Posterior vena cava (tissue), 2 donors: ENCODE measurements at places on chromosomes 6 and 20. TPM values are rescaled to one million over a fixed set of nuclear protein-coding genes. Genes with fewer than 3 reads are reported as not detected.

Gene NOX3
- total RNA-seq, result not detected

Gene GNAS-AS1
- not detected for total RNA-seq

Gene KATNA1
- 16.3 TPM for total RNA-seq

Gene RSPO3
- total RNA-seq, result 101 TPM

Gene HLA-E
- 327 TPM for total RNA-seq

Gene CST2
- 1.2 TPM for total RNA-seq

Gene ABRACL
- total RNA-seq, result 16.2 TPM

Gene C6orf163
- total RNA-seq, result 3.5 TPM

Gene CCN6
- total RNA-seq, result not detected

Gene CTSA
- 112 TPM for total RNA-seq

Gene PARD6B
- 1.4 TPM for total RNA-seq

Gene BPIFA1
- total RNA-seq, result not detected

Gene APCDD1L
- 1.5 TPM for total RNA-seq

GRCh38 chr6:41942067-41942851, 651 bp upstream of the CCND3 start:
- no peak for DNase-seq

DNA sequence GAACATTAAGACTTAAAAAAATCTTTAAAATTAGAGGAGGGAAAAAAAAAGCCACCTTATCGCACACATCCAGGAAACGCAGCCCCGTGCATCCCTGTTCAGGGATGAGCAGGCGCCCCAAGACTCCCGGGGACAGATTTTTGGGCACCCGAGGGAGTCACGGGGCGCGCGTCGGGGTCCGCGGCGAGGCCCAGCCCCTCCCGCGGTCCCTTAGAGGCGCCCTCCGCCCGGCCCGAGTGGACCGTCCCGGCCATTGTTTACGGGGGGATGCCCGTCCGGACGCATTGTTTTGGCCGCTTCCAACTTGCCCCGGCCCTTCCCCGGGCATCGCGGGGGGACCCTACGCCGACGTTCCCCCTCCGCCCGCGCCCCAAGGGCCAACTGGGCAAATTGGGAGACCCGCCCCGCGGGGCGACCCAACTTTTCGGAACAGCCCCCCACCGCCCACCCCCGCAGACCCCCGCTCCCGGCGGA, 610 bp downstream of the ZNF217 start:
- peak; percentile 83 for DNase-seq

- no peak for DNase-seq
Measured at GRCh38 chr6:15593798-15594197, 69.0 kb downstream of the DTNBP1 start.

DNA sequence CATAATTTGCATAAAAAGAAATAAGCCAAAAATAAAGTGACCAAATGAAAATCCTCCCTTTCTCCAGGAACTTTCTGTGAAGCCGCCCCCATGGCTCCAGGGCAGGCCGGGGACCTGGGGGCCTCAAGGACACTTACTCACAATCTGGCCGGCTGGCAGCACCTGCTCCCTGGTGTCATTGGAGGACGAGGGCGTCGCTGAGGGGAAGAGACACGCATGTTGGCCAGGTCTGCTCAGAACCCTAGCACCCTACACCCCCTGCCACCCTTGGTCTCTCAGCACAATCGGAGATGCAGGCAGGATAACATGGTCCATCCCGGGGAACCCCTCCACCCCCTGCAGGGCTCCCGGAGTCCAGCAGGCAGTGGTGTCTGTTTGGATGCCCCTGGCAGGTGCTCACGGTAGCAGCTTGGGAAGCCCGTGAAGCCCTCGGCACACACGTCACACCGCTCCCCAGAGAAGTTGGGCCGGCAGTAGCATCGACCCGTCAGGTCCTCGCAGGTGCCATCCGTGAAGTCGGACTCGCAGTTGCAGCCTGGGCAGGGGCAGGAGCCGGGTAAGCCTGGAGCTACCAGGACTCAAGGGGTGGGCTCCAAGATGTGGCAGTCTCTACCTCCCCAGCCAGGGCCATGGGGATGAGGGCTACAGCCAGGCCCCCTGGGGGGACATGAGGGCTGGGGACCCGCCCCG, 21.3 kb downstream of the LAMA5 start:
- no peak for DNase-seq

- no peak for DNase-seq
Measured at GRCh38 chr20:13681248-13682125, 42.8 kb upstream of the TASP1 start.

- DNase-seq, result no peak
Measured at GRCh38 chr20:48738399-48739304, 89.1 kb downstream of the PREX1 start.

GRCh38 chr20:36888880-36889516, 13.1 kb downstream of the TLDC2 start:
- DNase-seq, result no peak

- no peak for DNase-seq
Measured at GRCh38 chr6:155235087-155235486, 28.7 kb upstream of the CLDN20 start.

GRCh38 chr20:24235296-24236175, 233.9 kb upstream of the SYNDIG1 start:
- DNase-seq, result no peak

- DNase-seq, result no peak
Measured at GRCh38 chr6:135008072-135008940, 46.3 kb downstream of the HBS1L start.

DNA sequence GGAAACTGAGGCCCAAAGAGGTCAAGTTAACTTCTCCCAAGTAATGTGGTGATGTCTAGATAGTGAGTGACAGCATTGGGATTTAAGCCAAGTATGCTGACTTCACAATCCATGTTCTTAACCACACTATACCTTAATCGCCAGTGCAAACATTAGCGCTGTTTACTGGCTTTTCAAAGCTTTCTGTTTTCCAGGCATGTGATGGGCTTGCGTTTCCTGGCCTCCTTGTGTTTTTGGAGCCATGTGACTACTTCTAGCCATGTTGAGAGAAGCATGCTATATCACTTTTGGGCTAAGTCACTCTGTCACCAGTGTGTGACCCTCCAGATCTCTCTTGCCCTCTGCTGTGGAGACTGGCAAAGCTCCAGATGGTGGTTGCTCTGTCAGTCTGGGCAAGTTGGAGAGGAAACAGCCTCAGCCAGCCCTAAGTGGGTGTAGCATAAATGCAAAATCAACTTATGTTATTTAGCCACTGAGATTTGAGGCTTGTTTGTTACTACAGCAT, 76.9 kb downstream of the ANKRD6 start:
- DNase-seq, result no peak

- no peak for DNase-seq
Measured at GRCh38 chr6:134593887-134594286, 276.0 kb upstream of the SGK1 start.

DNA sequence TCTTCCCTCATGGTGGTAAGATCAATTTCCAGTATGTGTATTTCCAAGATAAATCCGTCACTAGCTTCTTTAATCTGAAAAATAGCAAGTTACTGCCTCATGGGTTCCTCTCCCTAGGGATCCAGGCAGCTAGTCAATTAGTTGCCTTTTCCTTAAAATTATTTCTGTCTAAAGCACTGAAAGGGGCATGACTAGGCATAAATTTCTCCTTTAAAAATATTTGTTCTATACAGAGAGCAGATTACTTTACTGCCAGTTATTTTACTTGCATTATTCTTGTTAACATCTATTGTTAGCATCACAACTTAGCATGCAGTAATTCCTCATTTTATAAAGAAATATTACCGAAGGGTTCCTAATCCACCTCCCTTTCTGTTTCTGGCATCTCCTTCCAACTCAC, 1.4 kb downstream of the MTCL3 start:
- DNase-seq, result no peak

DNA sequence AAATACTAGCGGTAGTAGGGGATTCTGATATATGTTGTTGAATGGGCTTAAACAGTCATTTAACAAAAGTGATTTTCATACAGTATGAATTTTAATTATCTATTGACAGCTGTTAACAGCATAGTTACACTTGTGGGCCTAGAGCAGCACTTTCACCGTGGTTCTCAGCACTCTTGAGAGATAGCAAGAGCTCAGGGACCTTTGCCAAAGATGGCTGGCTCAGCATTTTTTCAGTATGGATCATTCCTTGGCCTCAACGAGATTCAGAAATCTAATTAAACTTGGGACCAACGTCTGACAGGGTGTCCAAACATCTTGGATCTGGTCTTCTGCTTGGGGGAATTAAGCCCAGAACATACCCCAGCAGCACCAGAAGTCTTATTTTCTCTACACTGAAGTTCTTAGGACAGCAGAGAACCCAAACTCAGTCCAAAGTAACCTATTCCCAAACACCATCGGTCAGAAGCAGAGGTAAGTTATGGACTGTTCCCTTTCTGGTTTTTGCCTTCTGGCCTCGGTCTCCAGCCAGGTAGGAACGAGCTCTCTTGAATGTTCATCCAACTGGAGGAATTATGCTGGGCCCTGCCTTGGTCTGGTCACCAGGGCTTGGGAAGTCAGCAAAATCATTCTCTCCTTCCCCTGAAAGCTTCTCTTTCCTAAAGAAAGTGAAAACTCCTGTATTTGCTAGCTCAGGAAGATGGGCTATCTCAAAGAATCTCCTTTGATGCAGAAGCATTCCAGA, 25.7 kb downstream of the PRPH2 start:
- no peak for DNase-seq

- no peak for DNase-seq
Measured at GRCh38 chr6:139940741-139941729, 566.6 kb upstream of the CITED2 start.

GRCh38 chr6:96554558-96554957, 8.4 kb upstream of the FHL5 start:
- no peak for DNase-seq

- DNase-seq, result no peak
Measured at GRCh38 chr6:138965291-138965874, 22.7 kb downstream of the REPS1 start.

DNA sequence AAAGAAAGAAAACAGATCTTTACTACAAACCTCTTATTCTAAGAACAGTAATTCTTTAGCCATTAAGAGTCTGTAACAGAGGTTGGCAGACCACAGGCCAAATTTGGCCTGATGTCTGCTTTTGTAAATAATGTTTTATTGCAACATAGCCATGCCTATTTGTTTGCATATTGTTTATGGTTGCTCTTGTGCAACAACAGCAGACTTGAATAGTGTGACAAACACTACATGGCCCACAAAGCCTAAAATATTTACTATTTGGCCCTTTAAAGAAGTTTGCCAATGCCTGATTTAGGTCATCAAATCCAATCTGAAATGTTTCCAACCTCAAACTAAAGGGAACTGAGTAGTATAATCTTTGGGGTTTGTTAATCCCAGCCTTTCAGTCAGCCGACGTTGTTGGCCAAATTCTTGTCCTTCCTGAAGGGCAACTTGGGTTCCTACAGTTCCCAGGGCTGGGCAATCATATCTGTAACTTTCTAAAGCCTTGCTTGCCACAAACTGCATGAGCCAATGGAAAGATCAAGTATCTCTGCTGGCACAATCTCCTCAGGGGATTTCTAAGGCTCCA, 33.9 kb upstream of the TBC1D20 start:
- no peak for DNase-seq

DNA sequence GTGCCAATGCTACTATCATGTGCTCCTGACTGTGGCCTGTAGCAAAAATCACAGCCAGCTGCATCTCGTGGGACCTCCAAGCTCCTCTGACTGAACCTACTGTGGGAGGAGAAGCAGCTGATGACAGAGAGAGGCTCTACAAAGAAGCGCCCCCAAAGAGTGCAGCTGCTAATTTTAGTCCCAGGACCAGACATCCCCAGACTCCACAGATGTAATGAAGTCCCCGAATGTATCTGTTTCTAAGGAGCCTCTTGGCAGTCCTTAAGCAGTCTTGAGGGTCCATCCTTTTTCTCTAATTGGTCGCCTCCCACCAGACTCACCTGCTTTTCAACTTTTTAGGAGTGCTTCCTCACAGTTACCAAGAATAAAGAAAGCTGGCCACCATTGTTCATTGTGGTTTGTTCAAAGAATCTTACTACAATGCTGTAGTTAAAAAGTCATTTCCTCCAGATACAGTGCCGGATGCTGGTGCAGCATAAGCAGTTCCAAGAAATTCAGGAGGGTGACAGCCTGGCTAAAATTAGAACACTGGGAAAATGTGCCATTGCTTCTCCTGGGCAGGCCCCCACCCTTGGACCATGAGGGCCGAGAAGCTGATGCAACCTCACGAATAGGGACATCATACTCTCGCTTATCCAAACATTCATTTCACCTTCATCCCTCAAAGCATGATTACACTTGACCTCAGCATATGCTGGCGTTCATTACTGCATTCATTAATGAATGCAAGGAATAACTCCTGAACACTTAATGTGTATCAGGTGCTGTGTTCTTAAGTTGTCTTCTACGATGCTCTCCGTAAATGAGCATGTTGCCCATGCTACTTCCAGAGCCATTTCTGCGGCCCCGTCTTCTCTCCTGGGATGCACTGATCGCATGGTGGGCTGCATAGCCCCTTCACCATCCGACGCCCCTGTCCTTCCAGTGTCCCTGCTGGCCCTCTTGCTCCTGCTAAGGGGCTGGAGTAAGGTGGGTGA, 66.4 kb downstream of the LY86 start:
- DNase-seq, result peak; percentile 74

GRCh38 chr6:111230351-111231089, 143.2 kb downstream of the SLC16A10 start:
- DNase-seq, result no peak

DNA sequence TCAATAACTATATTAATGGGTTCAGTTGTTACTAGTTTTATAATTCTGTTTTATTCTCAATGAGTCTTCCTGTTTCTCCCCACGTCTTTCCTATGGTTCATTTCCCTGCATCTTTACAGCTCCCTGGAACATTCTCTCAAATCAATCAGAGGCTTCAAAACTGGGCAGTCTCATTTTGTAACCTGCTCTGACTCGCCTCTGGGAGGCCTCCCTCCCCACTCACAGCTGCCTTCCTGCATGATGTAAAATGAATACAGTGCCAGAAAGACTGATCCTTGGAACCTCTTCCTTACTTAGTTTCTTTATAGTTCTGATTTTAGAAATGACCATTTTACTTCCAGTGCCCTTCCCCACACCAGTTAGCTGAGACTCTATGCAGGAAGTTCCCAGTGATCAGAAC, 103.9 kb downstream of the ESR1 start:
- DNase-seq, result no peak
